Mesothelial cell of epicardium (in vitro differentiated cells): ENCODE measurements at places on chromosomes 2 and 18.

- DNase-seq: no peak
- H3K27ac ChIP-seq: no peak overlapping the region
- no peaks in the 10 kb centered on the region for H3K36me3 ChIP-seq
- peaks cover 40% of the 10 kb centered on the region for H3K27me3 ChIP-seq
- H3K4me1 ChIP-seq: no peaks in the 10 kb centered on the region
These were observed 158.7 kb upstream of the SKOR2 start for GRCh38 chr18:47410139-47410538.

- peaks cover 7% of the 10 kb centered on the region for H3K36me3 ChIP-seq
- DNase-seq: no peak
- no peak overlapping the region for H3K27ac ChIP-seq
- no peaks in the 10 kb centered on the region for H3K27me3 ChIP-seq
These were observed 11.5 kb upstream of the TSPYL6 start for GRCh38 chr2:54267577-54267976.

- peaks cover 4% of the 10 kb centered on the region for H3K27me3 ChIP-seq
- no peak overlapping the region for H3K27ac ChIP-seq
- DNase-seq: no peak
- no peaks in the 10 kb centered on the region for H3K36me3 ChIP-seq
These were observed 112.7 kb upstream of the SESTD1 start for GRCh38 chr2:179377296-179377695.

- no peaks in the 10 kb centered on the region for H3K4me1 ChIP-seq
- no peak overlapping the region for H3K4me3 ChIP-seq
- DNase-seq: no peak
- H3K27ac ChIP-seq: no peak overlapping the region
- no peaks in the 10 kb centered on the region for H3K27me3 ChIP-seq
These were observed 239.2 kb upstream of the DOK6 start for GRCh38 chr18:69161383-69162028.

GRCh38 chr2:36392571-36393255 lies 37.1 kb downstream of the CRIM1 start:
- H3K27ac ChIP-seq: peak overlapping the region; percentile 26
- no peak for DNase-seq

GRCh38 chr2:45432406-45432805 lies 178.7 kb downstream of the SRBD1 start:
- peaks cover 32% of the 10 kb centered on the region for H3K36me3 ChIP-seq
- H3K27ac ChIP-seq: no peak overlapping the region
- H3K4me1 ChIP-seq: no peaks in the 10 kb centered on the region
- DNase-seq: no peak
- no peak overlapping the region for H3K4me3 ChIP-seq

GRCh38 chr2:28361991-28362710 lies 30.5 kb upstream of the FOSL2 start:
- H3K27ac ChIP-seq: no peak overlapping the region
- H3K4me1 ChIP-seq: peaks cover 37% of the 10 kb centered on the region
- H3K36me3 ChIP-seq: no peaks in the 10 kb centered on the region
- H3K27me3 ChIP-seq: no peaks in the 10 kb centered on the region

- H3K27ac ChIP-seq: peak overlapping the region; percentile 87
- H3K27me3 ChIP-seq: no peaks in the 10 kb centered on the region
- no peak overlapping the region for H3K4me3 ChIP-seq
- peaks cover 38% of the 10 kb centered on the region for H3K4me1 ChIP-seq
- H3K36me3 ChIP-seq: peaks cover 13% of the 10 kb centered on the region
These were observed 129.0 kb upstream of the COPS8 start for GRCh38 chr2:236956641-236957040.

- H3K27me3 ChIP-seq: no peaks in the 10 kb centered on the region
- H3K4me3 ChIP-seq: no peak overlapping the region
- H3K4me1 ChIP-seq: peaks cover 18% of the 10 kb centered on the region
- no peak overlapping the region for H3K27ac ChIP-seq
- no peak for DNase-seq
- H3K36me3 ChIP-seq: no peaks in the 10 kb centered on the region
These were observed 104.2 kb downstream of the TGIF1 start for GRCh38 chr18:3554091-3554601.

DNA sequence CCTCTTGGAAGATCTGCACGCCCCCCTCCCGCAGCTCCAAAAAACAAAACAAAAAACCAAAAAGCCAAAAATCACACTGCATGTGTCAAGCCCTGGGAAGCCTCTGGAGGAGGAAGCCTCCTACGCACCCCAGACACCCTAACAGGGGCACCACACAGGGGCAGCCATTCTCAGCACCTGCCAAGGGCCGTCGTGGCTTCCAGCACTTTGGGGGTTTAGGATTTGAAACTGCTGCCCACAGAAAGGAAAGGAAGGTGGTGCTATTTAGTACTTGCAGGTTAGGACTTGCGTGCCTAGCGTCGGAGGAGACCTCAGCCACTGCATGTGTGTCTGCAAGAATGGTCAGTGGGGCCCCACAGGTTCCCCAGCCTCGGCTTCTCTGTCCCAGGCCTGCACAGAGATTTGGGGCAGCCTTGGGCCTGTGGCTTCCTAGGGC lies 419 bp upstream of the GPR55 start:
- peaks cover 2% of the 10 kb centered on the region for H3K27me3 ChIP-seq
- H3K36me3 ChIP-seq: no peaks in the 10 kb centered on the region
- DNase-seq: no peak
- no peak overlapping the region for H3K27ac ChIP-seq
- no peak overlapping the region for H3K4me3 ChIP-seq

- no peaks in the 10 kb centered on the region for H3K4me1 ChIP-seq
- no peak overlapping the region for H3K4me3 ChIP-seq
- H3K36me3 ChIP-seq: no peaks in the 10 kb centered on the region
- no peak overlapping the region for H3K27ac ChIP-seq
- peaks cover 42% of the 10 kb centered on the region for H3K27me3 ChIP-seq
- DNase-seq: no peak
These were observed 2.1 kb downstream of the SERPINB10 start for GRCh38 chr18:63909870-63910269.

DNA sequence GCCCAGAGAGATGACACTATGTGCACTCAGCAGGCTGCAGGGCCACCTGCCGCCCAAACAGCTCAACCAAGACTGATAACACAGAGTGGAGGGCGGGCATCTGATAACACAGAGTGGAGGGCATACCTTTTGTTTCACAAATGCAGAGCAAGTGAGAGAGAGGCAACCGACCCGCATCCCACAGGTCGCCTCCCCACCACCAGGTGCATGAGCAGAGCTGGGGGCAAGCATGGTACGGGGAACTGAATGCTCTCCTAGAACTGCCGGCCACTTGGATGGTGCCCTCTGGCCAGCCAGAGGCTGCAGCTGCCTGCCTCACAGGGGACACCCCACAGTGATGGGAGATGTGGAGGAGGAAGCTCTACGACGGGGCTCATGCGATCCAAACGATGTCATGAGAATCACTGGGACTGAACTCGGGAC lies 49.5 kb downstream of the ANO7 start:
- no peaks in the 10 kb centered on the region for H3K4me1 ChIP-seq
- peaks cover 73% of the 10 kb centered on the region for H3K36me3 ChIP-seq
- H3K4me3 ChIP-seq: no peak overlapping the region
- no peak overlapping the region for H3K27ac ChIP-seq
- H3K27me3 ChIP-seq: no peaks in the 10 kb centered on the region

DNA sequence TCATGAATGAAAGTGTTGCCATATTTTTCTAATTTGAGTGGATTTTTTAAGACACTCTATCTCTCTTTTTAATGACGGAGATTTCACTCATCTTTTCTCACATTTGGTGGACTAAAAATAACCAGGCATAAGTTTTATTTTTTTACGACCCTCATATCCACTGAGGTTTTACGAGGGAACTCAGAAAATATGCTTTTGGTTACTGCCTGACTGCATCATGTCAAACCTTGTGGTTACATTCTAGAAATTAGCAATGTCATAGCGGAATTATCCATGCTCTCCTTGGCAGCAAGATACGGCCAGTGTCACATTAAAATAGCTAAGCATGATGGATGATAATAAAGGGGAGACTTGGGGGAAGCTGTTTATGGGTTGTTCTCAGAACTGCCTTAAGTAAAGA lies 428.6 kb upstream of the FSHR start:
- H3K36me3 ChIP-seq: no peaks in the 10 kb centered on the region
- H3K4me1 ChIP-seq: peaks cover 25% of the 10 kb centered on the region
- peak overlapping the region; percentile 28 for H3K4me3 ChIP-seq
- H3K27me3 ChIP-seq: no peaks in the 10 kb centered on the region

DNA sequence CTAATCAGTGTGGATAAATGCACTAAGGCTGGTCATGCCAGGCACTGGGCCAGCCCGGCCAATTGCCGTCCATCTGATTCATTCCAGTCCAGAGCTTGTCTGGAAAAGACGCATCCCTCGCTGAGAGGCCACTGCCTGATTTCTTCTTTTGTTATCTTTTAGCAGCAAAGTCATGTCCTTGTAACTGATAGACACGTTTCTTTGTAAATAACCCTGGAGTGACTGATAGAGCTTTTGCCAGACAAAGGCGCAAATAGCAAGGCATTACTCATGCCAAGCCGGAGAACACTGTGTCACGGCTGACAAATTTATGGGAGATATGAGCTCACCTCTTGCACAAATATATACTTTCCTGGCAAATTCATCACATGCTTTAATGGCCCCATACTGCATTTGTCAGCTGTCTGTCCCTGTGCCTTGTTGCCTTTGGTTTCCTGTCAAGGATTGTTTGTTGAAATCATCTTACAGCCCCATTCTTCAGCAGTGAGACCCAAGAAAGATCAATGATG lies 164.4 kb downstream of the ETAA1 start:
- no peaks in the 10 kb centered on the region for H3K36me3 ChIP-seq
- no peaks in the 10 kb centered on the region for H3K27me3 ChIP-seq
- no peak for DNase-seq

DNA sequence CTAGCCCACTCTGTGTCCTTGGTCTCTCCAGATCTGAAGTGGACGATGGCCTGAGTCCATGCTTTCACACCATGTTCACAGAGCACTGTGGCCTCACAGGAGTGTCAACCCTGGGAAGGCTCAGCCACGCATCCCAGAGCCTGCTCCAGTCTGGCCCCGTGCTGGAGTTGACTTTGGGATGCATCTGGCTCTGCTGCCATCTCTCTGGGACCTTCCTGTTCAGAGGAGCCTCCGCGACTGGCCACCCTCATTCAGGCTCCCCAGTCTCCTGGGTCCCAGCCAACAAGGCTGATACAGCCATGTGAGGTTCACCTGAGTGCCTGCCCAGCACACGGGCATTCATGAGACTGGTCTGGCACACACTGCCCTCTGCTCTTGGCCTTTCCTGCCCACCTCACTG lies 199.7 kb upstream of the RAB6C start:
- H3K4me1 ChIP-seq: peaks cover 60% of the 10 kb centered on the region
- H3K4me3 ChIP-seq: no peak overlapping the region
- H3K27ac ChIP-seq: peak overlapping the region; percentile 66
- no peak for DNase-seq
- no peaks in the 10 kb centered on the region for H3K27me3 ChIP-seq

- peak overlapping the region; percentile 59 for H3K27ac ChIP-seq
- H3K4me3 ChIP-seq: no peak overlapping the region
- H3K36me3 ChIP-seq: no peaks in the 10 kb centered on the region
- DNase-seq: no peak
These were observed 77.3 kb upstream of the RPL31 start for GRCh38 chr2:100924520-100925451.

DNA sequence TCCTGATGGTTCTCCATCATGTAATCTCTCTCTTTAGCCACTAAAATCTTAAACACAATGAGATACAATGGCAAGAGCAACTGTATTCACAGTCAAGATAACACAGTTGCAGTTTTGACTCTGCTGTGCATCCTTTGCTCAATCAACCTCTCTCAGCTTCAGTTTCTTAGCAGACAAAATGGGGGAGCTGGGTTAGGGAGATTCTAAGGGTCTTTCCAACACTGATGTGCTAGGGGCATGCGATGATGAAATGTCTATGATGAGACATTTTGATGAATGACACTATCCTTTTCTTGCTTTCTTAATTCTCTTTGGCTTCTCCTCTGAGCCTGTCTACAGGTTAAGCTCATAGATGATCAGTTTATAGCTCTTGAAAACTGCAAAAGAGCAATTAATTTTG lies 1.1 kb downstream of the SERPINB10 start:
- H3K27me3 ChIP-seq: peaks cover 41% of the 10 kb centered on the region
- no peak for DNase-seq
- no peaks in the 10 kb centered on the region for H3K36me3 ChIP-seq
- no peak overlapping the region for H3K4me3 ChIP-seq
- no peak overlapping the region for H3K27ac ChIP-seq
- no peaks in the 10 kb centered on the region for H3K4me1 ChIP-seq

DNA sequence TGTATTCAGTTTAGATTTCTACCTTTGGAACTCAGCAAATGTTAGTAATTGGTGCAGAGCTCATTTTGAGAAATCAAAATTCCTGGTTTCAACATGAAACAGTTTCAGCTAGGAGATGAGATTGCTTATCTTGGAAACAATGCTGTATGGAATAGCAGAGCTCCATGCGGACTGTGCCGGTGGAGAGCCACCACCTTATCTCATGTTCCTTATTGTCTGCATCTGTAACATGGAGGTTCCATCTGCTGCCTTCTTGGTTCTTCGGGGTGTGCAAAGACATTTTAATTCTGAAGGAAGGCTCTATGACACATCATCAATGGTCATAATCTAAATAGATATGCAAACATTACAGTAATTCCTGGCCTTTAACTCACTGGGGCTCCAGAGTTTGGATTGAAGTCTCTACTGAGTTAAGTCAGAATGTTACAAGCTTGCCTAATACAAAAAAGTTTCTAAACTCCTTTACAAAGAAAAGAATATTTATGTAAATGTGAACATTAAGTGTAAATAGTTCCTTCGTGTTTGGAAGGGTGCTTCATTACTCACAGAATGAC lies 65.3 kb downstream of the PRKRA start:
- no peak for DNase-seq
- no peak overlapping the region for H3K4me3 ChIP-seq
- no peaks in the 10 kb centered on the region for H3K36me3 ChIP-seq
- H3K27ac ChIP-seq: no peak overlapping the region
- no peaks in the 10 kb centered on the region for H3K4me1 ChIP-seq
- H3K27me3 ChIP-seq: no peaks in the 10 kb centered on the region

DNA sequence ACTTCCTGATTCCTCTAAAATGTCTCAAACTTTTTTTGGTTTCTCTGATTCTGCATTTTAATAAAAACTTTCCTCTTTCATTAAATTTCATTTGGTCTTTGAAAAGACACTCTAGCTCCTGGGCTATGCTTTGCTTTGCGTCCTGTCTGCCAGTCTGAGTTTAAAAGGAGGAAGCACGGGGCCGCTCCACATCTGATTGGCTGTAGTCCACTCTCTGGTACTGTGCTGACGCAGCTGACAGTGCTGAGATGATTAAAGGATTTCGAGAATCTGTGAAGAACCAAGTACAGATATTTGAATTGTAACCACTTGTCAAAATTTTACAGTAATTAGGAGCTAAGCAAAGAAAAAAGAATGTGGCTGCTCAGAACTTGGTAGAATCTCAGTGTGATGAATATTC lies 199.6 kb upstream of the HNMT start:
- peaks cover 1% of the 10 kb centered on the region for H3K36me3 ChIP-seq
- peaks cover 1% of the 10 kb centered on the region for H3K4me1 ChIP-seq
- no peak for DNase-seq

DNA sequence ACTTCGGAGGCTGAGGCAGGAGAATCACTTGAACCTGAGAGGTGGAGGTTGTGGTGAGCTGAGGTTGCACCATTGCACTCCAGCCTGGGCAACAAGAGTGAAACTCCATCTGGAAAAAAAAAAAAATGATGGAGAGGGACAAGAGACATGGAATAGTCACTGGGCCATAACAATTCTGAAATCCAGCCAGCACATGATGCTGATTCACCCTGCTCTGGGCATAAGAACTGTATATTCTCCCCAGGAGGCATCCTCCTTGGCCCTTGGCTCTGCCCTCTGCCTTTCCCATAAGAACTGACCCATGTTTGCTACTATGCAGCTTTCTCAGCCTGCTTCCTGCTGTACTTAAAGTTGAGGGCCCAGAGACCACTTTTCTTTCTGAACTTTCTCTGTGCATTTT lies 297.7 kb downstream of the GBX2 start:
- peaks cover 26% of the 10 kb centered on the region for H3K36me3 ChIP-seq
- no peaks in the 10 kb centered on the region for H3K27me3 ChIP-seq
- H3K27ac ChIP-seq: no peak overlapping the region
- H3K4me1 ChIP-seq: no peaks in the 10 kb centered on the region
